ENCODE measurements at places on chromosomes 4 and X.

GRCh38 chrX:21843179-21843578 is 3.8 kb downstream of the MBTPS2 start:
- DNase-seq = no peak

DNA sequence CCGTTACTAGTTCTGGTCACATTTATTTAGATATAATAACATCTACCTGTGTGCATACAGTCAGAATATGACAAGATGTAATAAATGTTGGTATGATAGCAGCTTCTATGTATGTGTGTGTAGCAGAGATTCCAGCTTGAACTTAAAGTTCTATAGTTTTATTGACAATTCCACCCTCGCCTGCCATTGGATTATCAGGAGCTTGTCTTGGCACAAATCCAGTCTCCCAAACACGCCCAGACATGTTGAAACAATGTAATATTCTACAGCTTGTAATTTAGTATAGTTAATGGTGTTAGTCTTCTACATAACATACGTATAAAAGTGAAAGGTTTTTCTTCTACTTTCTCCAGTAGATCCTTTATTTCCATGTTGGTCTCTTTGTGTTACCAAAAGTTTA is 44.4 kb downstream of the BBS12 start:
- DNase-seq = no peak

DNA sequence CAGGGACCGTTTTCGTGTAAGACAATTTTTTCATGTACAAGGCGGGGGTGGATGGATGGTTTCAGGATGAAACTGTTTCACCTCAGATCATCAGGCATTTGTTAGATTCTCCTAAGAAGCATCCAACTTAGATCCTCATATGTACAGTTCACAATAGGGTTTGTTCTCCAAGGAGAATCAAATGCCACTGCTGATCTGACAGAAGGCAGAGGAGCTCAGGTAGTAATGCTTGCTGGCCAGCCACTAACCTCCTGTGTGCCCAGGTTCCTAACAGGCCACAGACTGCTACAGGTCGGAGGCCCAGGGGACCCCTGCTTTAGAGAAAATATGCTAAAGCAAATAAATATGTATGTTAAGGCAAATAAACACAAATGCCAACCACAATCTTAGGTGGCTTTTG is 61.3 kb downstream of the PPP3CA start:
- no peak for DNase-seq

GRCh38 chr4:53767482-53767881 is 176.2 kb upstream of the LNX1 start:
- no peak for DNase-seq

- DNase-seq = no peak
Measured at GRCh38 chr4:3007724-3008123, 44.4 kb downstream of the GRK4 start.

- DNase-seq = no peak
Measured at GRCh38 chrX:23478056-23478455, 143.4 kb downstream of the PTCHD1 start.

DNA sequence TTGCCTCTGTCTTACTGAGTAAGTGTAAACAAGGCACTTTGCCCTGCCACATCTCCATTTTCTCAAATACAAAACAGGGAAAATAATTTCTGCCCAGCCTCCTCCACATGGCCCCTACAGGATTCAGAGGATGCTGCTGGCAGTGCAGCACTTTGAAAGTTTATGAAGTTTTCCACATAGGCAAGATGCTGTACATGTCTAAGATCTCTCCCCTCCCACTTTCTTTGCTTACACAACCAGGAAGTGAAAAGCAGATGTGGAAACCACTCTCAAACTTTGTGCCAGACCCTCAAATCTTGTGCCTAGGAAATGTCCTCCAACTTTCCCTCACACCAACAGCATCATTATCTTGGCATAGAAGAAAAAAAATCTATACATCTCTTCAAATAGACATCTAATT is 257.0 kb upstream of the LDB2 start:
- no peak for DNase-seq

- DNase-seq = no peak
Measured at GRCh38 chr4:29372971-29373370, 1347.2 kb upstream of the PCDH7 start.

- no peak for DNase-seq
Measured at GRCh38 chr4:123452616-123453015, 56.0 kb downstream of the SPRY1 start.

- DNase-seq = no peak
Measured at GRCh38 chrX:23820235-23820782, 37.3 kb downstream of the SAT1 start.

GRCh38 chr4:76212851-76213414 is 691 bp downstream of the SCARB2 start:
- peak; percentile 9 for DNase-seq

GRCh38 chrX:119273420-119274192 is 37.5 kb downstream of the PGRMC1 start:
- DNase-seq = peak; percentile 34

- no peak for DNase-seq
Measured at GRCh38 chr4:69858690-69859089, 1.3 kb downstream of the SULT1E1 start.

DNA sequence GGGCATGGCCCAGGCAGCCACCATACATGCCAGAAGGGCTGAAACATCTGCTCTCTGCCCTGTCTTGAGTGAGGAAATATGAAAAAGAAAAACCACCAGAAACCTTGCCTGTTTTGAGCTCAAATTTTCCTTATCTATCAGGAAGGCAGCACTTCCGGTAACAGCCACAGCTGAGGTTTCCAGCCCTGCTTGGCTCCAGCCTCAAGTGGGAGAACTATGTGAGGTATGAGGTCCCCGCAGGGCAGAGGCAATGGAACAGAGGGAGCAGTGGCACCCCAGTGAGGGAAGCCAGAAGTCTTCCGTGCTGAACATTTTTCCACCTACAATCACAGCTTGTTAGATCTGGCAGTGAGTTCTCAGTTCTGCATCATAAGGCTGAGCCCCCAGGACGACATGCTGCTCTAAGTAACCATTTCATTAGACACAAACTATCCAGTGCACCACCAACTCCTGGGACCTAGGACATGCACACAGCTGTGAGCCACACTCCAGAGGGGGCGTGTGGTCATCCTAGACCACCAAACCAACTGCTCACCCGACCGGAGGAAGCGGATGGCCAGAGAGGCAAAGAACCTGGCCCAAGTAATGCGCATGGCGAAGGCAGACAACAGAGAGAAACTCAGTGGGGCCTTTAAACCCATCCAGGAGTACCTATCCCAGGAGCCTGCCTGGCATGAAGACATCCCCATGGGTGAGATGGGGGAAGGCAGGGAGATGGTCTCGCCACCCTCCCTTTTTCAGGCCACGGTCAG is 22.6 kb downstream of the WDR1 start:
- DNase-seq = no peak

DNA sequence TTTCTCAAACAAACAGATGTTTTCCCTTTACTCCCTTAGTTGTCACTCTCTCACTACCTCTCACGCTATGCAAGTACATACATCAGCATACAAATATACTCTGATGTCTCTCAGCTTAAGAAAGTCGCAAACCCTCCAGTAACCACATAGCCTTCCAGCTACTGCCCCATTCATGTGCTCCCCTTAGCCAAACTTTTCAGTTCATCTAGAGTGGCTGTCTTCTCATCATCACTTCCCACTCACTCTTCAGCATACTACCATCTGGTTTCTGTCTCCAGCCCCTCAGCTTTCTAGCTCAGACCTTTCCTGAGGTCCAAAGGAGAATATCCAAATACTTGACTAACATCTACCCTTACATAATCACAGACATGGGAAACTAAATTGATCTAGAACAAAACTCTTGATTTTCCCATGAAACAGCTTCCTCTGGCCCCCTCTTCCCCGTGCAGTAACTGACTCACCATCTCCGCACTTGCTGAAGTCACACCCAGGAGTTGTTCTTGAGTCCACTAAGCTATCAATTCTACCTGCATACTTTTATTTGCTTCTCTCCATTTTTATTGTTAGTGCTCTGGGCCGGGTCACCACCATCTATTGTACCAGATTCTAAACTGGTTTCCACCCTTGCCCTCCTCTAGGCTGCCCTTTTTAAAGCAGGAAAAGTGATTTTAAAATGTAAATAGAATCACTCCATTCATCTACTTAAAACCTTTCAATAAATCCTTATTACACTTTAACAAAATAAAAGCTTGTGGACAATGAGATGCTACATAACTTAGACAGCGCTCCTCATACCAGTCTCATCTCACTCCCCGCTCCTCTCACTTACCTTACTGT is 57.2 kb downstream of the CASP6 start:
- no peak for DNase-seq

GRCh38 chr4:184826691-184827270 is 1.0 kb upstream of the ACSL1 start:
- no peak for DNase-seq

DNA sequence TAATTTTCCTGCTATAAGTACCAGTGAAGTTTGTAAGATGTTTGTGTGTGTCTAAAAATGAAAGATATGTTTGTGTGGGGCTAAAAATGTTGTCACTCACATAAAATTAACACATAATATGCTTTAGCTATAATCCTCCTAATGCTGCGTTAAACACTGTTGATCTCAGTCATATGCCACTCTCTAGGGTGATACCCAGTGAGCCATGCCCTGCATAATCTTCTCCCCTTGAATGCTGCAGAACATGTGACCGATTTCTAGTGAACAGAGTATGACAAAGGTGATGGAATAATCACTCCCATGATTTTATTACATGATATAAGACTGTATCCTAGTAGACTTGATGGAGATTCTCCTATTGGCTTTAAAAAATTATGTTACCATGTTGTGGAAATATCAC is 119.1 kb upstream of the EPHA5 start:
- no peak for DNase-seq

- DNase-seq = no peak
Measured at GRCh38 chrX:97547877-97548578, 664.3 kb downstream of the RPA4 start.

- no peak for DNase-seq
Measured at GRCh38 chr4:104188301-104188700, 306.4 kb downstream of the CXXC4 start.

GRCh38 chr4:162115333-162115732 is 48.5 kb downstream of the FSTL5 start:
- DNase-seq = no peak

GRCh38 chr4:85762529-85762871 is 287.6 kb downstream of the ARHGAP24 start:
- no peak for DNase-seq

DNA sequence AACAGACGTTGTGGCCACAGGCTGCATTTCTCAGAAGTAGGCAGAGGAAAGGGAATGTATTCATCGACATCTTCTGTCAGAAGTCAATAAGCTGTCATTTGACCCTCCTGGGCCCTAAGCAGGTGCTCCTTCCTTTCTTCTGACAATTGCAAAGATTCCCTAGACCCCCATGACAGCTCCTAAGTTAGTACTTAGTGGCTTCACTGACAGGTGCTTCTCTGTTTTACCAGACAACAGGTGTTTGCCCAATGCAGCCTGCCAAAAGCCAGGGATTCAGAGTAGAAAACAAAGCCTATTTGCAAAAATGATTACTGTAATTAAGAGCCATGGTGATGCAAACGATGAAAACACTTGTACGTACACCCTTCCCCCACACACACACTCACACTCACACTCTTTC is 7.5 kb upstream of the FGF5 start:
- DNase-seq = no peak

DNA sequence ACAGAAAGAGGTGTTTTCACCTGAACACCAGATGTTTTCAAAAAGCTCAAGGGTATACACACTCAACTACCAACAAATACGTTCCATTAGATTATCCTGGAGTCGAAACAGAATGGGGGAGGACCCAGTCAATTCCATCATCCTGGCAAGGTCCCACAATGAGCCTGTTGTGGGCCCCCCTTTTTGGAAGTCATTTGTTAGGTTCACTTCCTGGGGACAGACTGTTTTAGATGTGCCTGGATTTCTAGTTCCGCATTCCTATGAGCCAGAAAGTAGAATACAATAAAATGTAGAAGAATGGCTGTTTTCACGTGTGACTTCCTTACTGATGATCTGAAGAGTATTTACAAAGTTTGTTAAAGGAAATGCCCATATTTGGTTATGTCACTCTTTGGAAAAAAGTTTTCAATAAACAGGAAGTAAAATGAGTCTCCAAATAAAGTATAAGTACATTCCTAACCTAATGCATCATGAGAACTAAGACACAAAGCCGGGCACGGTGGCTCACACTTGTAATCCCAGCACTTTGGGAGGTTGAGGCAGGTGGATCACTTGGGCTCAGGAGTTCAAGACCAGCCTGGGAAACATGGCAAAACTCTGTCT is 192.5 kb downstream of the MAML3 start:
- DNase-seq = no peak

GRCh38 chrX:65744965-65745364 is 77.5 kb downstream of the MSN start:
- no peak for DNase-seq

GRCh38 chr4:169716677-169717076 is 41.1 kb downstream of the HPF1 start:
- no peak for DNase-seq

- DNase-seq = no peak
Measured at GRCh38 chr4:147683188-147683591, 773 bp downstream of the PRMT9 start.

DNA sequence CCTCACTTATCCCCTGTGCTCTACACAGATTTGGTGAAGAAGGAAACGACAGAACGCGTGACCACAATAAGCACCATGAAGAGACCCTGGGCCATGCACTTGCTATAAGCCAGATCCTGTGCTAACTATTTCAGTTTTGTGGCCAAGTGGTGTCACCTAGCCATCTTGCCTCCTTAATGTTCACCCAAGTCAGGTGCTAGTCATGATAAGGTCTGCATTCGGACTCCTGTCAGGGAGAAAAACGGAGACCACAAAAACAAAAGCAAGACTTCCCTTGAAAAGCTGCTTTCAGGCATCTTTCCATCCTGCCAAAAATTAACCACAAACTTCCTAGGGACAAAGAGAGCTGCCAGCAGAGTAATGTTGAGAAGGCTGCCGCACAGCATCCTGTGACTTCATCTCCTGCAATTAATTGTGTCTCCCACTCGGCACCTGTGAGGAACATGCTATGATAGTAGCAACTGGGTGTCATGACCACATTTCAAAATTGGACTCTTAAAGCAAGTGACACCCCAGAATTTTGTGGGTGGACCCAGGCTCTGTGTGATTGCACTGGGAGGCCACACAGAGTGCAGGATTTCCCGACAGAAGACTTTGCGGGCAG is 8.8 kb upstream of the IDS start:
- no peak for DNase-seq

Measured in stimulated activated CD4-positive, alpha-beta T cell treated with anti-CD3 and anti-CD28 coated beads, Interleukin-2, amount 100 ng/mL, for 48 hours (primary cell).